Progenitor cell of endocrine pancreas (in vitro differentiated cells): ENCODE measurements at places on chromosomes 4 and X.

DNA sequence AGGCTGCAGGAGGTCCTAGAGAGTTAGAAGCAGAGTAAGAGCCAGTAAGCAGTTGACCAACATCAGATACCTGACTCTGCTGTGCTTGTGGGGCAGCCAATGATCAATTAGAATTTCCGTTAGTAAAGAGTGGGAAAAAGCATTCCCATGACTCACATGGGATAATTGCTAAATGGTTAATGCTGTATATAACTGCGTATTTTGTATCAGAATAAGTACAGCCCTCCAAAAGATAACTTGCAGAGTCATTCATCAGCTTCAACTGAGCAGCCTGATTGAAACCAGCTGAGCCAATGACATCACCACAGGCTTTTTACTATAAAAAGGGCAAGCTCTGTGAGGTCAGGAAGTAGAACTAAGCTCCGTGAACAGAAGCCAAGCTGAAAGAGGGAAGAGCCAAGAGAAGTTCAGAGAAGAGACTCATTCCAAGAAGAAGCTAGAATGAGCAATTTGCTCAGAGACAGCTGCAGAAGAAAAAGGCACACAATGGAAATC lies 67.9 kb downstream of the PPP3CA start:
- no peak for DNase-seq

GRCh38 chr4:182776376-182777105 lies 140.6 kb downstream of the DCTD start:
- DNase-seq, result no peak

DNA sequence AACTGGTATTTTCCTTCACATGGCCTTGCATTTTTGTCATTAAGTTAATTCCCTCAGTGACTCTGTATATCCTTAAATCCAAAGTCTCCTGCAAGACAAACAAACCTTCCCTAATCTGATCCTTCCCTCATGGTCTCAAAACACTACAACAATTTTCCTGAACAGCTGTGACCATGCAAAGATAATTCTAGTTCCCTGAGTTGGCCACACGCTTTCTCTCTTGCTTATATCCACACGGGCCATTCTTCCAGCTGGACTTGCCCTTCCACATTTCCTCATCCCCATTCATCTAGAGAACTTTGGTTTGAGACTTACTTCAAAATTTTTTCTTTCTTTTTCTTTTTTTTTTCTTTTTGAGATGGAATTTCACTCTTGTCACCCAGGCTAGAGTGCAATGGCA lies 1590.7 kb downstream of the STIM2 start:
- no peak for DNase-seq

DNA sequence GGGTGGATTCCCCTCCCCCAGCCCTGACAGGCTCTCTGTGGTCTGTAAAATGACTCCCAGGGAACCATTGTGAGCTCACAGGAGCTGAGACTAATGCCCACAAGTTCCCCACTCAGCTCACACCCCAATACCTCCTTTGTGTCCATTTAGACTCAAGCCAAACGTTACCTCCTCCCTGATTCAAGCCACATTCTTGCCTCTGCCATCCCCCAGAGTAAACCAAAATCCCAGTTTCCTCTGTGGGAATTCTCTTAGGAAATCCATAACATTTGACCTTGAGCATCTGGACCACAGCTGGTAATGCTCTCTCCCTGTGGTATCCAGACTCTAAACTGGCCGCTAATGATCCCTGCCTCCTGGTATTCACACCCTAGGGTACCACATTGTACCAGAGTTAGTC lies 26.3 kb upstream of the KDM5C start:
- DNase-seq, result no peak

- no peak for DNase-seq
These were observed 18.4 kb upstream of the STK26 start for GRCh38 chrX:132004728-132005127.

- DNase-seq, result no peak
These were observed 1389.0 kb upstream of the IGFBP7 start for GRCh38 chr4:58499182-58499581.

- DNase-seq, result no peak
These were observed 27.5 kb downstream of the POU3F4 start for GRCh38 chrX:83535417-83536196.

DNA sequence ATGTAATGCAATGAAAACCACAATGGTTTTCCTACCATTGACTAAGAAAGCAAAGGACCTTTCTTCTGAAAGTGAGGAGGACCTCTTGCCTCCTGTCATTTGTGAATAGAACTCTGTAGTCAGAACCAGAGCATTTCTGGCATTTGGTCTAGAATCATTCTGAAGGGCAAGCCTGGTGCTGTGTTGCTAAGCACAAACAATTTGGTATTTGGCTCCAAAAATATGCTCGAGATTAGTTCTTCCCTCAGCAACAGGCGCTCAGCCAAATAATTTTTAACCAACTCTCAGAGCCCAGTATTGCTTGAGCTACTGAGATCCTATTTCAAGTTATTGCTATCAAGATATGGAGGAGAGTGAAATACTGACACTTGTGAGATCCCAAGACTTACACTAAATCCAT lies 71.0 kb downstream of the SNCA start:
- no peak for DNase-seq
